Stimulated activated CD4-positive, alpha-beta T cell treated with anti-CD3 and anti-CD28 coated beads, Interleukin-4, amount 100 ng/mL, for 48 hours (primary cell): ENCODE measurements at places on chromosomes 16 and 17.
A peak's percentile ranks its signal among the peaks of the same experiment; 100 is the strongest.

- no peak for DNase-seq
These were observed 15.5 kb downstream of the CPD start for GRCh38 chr17:30393911-30394867.

- DNase-seq = peak; percentile 74
These were observed 6.6 kb downstream of the KCNAB3 start for GRCh38 chr17:7922845-7923628.

GRCh38 chr17:14091367-14091766 is 22.1 kb downstream of the COX10 start:
- no peak for DNase-seq

DNA sequence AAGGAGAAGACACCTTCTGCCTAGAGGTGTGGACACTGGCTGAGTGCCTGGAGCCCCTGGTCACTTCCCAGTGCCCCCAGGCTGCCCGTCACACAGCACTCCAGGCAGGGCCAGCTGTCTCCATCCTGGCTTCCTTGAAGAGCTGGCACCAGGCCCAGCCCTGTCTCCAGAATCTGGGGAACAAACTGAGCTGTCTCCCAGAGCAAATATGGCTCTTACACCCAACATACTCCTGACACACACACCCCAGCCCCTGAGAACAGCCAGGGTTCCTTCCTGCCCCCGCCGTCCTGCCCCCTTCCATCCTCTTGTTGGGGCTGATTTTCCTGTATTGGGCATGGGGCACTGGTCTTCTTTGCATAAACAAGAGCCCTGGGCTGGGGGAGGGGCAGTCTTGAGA is 9.1 kb downstream of the NHERF1 start:
- no peak for DNase-seq

GRCh38 chr17:44086364-44087311 is 16.1 kb downstream of the G6PC3 start:
- DNase-seq = peak; percentile 53

DNA sequence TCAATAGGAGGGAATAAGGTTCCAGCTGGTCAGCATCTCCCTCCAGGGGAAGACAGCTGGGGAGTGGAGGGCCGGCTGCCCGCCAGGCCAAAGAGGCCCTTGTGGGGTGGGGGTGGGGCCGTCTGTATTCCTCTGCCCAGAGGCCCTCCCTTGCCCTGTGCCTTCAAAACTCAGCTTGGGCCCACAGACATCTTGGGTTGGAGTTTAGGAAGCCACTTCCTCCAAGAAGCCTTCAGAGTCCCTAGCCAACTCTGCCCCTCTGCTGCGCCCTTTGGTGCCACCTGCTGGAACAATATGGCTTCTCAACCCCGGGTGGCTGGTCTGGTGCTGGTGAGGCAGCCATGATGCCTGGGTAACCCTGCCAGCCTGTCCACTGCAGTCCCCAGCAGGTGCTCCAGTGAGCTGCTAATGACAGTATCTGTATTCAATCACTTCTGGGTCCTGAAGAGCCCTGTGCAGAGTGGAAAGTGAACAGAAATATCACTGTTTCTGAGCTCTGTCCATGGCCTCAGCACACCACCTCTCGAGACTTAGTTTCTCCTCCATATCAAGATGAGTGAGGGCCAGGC is 16.7 kb downstream of the HSD11B2 start:
- DNase-seq = peak; percentile 72

DNA sequence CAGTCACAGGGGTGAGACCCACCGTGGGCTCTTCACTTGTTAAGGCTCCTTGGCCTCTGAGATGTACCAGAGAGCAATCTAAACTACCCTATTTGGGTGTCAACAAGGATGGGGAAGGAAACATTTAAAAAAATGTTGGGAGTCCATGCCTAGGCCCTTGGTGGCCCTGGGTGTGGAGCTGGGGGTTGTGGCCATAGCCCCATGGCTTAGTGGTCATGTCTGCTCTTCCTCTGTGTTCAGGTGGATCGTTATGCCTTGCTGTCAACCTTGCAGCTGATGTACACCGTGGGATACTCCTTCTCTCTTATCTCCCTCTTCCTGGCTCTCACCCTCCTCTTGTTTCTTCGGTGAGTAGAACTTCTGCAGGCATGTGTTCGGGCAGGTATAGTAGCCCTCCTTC is 28.5 kb downstream of the GLP2R start:
- no peak for DNase-seq

DNA sequence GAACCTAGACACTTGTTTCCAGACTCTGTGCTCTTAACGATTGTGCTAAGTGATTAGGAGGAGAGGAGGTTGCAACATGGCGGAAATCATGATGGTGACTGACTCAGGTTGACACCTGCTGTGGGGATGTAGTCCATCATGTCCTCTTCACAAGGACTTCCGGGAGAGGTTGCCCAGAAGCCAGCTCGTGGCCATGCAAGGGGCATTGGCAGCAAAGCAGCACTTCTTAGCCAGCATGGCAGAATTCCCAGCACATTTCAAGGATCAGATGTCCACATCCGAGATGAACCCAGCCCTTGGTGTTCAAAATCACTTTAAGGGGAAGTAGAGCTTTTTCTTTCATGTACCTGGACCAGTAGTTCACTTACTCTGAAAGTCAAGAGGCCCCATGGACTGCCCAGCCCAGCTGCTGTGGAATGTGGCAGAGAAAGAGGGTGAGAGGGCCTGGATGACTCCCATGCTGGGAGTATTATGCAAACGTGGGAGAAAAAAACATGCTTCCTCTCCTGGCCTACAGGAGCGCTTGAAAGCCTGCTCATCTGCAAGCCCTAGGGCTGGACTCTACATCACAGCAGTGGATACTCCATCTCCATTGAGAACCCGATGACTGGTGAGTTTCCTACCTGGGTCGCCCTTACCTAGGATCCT is 65.5 kb downstream of the IRX6 start:
- no peak for DNase-seq

GRCh38 chr17:74786431-74787055 is 10.4 kb upstream of the NAT9 start:
- no peak for DNase-seq

DNA sequence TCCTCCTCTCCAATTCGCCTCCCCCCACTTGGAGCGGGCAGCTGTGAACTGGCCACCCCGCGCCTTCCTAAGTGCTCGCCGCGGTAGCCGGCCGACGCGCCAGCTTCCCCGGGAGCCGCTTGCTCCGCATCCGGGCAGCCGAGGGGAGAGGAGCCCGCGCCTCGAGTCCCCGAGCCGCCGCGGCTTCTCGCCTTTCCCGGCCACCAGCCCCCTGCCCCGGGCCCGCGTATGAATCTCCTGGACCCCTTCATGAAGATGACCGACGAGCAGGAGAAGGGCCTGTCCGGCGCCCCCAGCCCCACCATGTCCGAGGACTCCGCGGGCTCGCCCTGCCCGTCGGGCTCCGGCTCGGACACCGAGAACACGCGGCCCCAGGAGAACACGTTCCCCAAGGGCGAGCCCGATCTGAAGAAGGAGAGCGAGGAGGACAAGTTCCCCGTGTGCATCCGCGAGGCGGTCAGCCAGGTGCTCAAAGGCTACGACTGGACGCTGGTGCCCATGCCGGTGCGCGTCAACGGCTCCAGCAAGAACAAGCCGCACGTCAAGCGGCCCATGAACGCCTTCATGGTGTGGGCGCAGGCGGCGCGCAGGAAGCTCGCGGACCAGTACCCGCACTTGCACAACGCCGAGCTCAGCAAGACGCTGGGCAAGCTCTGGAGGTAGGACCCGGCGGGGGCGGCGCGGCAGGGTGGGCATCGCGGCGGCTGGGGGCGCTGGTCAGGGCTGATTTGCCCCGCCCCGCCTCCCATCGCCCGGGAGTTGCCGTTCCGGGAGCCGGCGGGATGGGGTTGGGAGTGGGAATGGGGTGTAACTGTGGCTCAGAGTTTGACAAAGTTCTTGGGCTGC is 567 bp downstream of the SOX9 start:
- no peak for DNase-seq

- no peak for DNase-seq
These were observed 6.2 kb downstream of the C17orf100 start for GRCh38 chr17:6657633-6658287.

GRCh38 chr16:46947900-46948547 is 25.4 kb downstream of the DNAJA2 start:
- peak; percentile 14 for DNase-seq

DNA sequence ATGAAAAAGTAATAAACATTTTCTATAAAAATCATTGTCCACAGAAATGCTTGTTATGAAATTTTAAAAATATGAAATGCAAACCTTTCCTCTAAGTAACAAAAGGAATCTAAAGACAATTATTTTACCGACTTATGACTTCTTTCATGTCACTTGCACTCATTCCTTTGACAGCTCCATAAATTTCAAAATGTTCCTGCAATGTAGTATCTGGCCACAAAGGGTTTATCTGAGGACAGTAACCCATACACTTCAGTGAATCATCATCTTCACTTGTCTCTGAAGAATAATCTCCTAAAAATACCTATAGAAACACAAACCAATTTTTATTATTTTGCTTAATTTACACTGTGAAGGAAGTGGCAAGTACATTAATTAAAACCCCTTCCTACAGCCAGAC is 25.6 kb upstream of the ABCA10 start:
- no peak for DNase-seq

GRCh38 chr17:5837055-5837491 is 233.1 kb upstream of the WSCD1 start:
- no peak for DNase-seq

DNA sequence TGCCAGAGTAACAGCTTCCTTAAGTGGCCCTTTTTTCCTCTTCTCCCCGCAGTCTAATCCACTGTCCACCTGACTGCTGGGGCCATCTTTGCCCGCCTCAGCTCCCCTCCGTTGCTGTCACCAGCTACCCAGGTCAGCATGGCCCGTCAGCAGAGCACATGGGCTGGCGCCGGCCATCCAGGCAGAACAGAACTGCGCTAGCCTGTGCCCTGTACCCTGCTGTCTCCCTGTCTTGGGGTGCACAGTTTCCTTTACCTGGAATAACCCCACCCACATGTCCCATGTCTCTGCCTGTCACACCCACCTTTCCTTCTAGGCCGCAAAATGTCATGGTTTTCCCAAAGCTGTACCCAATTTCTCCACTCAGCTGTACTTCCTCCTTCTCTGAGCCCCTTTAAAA is 55.7 kb downstream of the GNAO1 start:
- no peak for DNase-seq

DNA sequence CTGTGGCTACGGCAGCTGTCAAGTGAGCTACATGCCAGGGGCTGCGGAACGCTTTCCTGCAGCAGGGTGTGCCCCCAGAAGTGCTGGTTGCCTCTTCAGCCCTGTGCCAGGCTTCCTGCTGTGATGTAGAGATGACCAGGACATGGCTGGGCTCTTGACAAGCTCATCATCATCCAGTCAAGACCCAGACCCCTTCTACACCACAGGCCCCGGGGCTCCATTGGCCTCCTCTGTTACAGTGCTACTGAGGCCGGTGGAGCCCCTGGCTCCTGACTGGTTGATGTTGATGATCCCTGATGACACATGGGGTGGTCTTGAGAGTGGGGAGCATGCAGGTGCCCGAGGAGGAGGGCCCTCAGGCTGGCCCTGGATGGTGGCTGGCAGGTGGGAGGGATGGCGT is 50.1 kb downstream of the B9D1 start:
- no peak for DNase-seq

- no peak for DNase-seq
These were observed 354.1 kb downstream of the SOX9 start for GRCh38 chr17:72474719-72475477.

DNA sequence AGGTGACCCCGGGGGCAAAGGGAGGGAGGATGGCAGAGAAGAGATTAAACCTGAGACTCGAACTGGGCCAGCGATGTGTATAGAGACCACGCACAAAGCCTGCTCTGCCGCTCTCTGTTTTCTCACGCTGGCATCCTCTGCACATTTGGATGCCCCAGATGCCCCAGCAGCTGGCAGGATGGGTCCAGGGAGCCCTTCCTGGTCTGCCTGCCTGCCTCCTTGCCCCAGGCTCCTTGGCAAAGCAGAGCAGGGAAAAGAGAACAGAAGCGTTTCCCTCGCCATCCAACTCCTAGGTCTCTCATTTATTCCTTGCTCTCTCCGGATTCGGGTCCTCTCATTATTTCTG is 5.2 kb upstream of the PIPOX start:
- no peak for DNase-seq

- DNase-seq = no peak
These were observed 674 bp downstream of the TOM1L1 start for GRCh38 chr17:54901230-54901822.

DNA sequence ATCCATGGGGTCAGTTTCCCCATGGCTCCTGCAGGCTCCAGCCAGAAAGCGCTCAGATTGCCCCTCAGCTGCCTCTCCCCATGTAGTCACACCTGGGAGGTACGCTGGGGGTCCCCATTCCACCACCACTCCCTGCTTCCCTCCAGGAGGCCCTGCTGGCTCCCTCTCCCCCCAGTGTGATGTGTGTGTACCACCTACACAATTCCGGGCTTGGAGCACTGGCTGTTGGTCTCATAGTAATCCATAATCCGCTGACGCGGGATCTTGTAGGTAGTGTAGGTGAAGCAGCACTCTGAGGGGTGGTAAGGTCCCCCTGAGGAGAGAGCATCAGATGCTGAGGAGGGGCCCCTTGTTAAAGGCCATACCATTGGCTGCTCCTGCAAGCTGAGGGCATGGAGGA is 2.4 kb downstream of the CCL14 start:
- DNase-seq = no peak

GRCh38 chr16:24255456-24256371 is at the start of gene CACNG3:
Gene CACNG3, plus strand, starts transcription at chr16:24256335. Its CDS starts 420 bp downstream, at chr16:24256755.
- peak; percentile 61 for DNase-seq

- no peak for DNase-seq
These were observed 11.2 kb downstream of the ARHGAP23 start for GRCh38 chr17:38439436-38439835.

DNA sequence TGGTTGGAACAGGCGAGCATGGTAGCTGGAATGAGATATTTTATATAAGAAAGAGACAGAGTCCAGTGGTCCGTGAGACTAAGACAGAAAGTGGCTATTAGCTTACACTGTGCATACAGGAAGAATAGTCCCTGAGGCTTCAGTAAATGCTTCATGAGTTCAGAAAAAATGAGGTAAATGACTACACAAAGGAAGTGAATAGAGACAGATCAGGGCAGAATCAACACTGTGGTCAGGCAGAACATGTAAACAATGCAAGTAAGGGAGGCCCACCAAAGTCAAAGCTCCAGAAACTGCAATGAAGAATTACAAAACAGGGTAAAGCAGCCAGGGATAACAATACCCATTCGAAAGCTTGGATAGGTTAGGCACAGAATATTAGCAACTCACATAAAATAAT is 4.8 kb downstream of the ABCA10 start:
- DNase-seq = no peak

GRCh38 chr16:57357330-57358085 is 1.1 kb upstream of the CCL22 start:
- no peak for DNase-seq

DNA sequence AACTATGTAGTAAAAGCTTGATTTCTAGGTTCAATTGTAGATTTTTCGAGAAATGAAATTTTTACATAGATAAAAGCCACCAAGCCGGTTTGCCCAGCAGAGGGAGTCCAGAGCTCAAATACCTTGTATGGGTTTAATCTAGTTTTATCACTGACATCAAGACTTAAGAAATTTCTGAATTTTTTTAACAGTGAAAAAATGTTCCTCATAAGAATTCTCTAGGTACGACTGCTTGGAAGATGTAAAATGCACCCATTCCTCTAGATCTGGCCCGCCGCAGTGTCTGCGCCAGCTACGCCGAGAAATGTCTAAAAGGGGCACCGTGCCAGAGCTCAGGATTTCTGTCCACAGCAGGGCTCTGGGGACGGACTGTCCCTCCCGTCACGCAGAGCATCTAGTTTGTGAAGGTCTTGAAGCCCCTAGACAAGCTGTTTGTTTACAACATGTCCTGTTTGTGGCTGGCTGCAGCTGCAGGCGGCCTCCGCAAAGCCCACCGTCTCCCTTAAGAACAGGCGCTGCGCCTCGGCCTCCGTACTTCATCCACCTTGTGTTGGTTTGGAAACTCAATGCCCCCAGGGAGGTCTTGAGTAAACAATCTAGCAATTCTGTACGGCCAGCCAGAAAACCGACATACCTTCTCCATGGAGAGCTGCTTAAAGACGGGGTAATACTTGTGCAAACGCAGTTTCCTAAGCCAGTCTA is 24.8 kb downstream of the MAP1LC3B start:
- peak; percentile 14 for DNase-seq
